ENCODE measurements at places on chromosomes 13 and 19. TPM values are rescaled to one million over a fixed set of nuclear protein-coding genes. Genes with fewer than 3 reads are reported as not detected.

The ERICH4 gene
- total RNA-seq: not detected

The GPC6 gene
- 9.0 TPM for total RNA-seq

The SIGLEC9 gene
- total RNA-seq: 0.41 TPM

The ERICH6B gene
- total RNA-seq: not detected

The C1QTNF9B gene
- total RNA-seq: 0.41 TPM

The HS6ST3 gene
- 25.3 TPM for total RNA-seq

The SLC7A10 gene
- total RNA-seq: 0.41 TPM

The KLHL1 gene
- total RNA-seq: 70.9 TPM

The CEACAM7 gene
- not detected for total RNA-seq

The LAIR1 gene
- 1.6 TPM for total RNA-seq

The SLC25A41 gene
- total RNA-seq: 0.41 TPM

The TLE2 gene
- 5.3 TPM for total RNA-seq

The DAND5 gene
- total RNA-seq: under 0.01 TPM
